Left lobe of liver (tissue), 2 donors: ENCODE measurements at places on chromosomes 6 and 20. TPM values are rescaled to one million over a fixed set of nuclear protein-coding genes. Genes with fewer than 3 reads are reported as not detected.

DNA sequence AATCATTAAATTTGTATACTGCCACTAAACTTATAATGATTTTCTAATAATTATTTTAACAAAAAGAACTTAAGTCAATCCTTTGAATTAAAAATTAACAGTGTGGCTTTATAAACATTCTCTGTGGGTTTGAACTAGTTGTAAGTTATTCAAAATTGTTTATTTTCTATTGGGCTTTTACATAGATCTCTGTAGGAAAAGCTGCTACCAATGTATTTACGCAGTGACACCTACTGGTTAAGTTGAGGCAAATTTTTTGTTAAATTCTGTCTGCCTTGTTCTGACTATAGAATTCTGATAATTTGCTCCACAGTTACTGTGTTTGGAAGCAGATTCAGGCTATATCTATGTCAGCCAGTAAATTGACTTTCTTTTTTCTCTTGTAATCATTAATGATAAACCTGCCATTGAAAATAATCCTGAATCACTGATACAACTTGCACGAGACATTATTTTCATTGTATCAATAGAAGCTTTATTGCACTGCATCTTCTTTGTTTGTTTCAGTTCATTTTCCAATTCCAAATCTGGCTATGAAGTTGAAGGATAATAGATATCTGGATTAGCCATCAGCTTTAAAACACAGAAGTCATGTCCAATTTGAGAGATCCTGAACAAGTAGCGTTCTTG is 66.0 kb upstream of the UTRN start:
- DNase-seq, result no peak

DNA sequence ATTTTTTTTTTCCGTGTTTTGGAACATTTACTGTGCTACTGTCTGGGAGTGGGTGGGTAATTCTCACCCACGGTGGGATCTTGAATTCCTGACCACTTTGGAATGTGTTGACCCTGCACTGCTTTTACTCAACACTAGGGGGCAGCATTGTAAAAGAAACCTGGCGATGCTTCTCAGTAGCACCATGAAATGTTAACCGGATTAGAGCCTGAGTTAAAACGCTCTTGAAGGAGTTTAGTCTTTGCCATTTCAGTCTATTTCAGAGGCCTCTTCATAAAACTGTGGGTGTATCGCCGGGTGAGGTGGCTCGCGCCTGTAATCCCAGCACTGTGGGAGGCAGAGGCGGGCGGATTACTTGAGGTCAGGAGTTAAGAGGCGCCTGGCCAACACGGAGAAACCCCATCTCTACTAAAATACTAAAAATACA is 114.4 kb upstream of the PRND start:
- no peak for DNase-seq

SLC22A16 gene
- total RNA-seq, result not detected

DNA sequence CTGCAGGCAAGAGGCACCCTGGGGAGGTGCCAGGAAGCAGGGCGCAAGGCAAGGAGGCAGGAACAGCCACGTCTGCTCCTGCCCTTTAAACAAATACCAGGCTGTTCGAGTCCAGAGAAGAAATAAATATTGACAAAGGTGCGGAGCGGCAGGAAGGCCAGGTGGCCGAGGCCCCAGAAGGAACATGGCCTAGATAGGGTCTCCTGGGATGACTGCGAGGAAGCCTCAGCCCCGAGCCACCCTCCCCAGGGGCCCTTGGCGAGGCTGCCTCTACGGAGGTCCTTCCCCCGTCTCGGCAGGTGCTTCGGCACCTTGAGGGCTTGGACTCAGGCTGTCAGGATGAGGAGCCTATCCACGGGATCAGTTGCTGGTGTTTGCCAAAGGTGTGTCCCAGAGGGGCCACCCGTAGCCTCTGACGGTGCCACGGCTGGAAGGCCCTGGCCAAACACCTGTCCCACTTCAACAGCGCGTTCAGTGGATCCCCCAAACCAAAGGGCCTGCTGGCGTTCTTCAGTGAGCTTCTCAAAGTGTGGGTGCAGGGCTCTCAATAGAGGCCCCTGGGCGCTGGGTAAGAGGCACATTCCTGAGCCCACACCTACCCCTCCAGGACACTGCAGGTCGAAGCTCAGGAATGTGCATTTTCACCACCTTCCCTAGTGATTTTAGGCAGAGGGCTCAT is 39.8 kb downstream of the SNX5 start:
- no peak for DNase-seq

DNA sequence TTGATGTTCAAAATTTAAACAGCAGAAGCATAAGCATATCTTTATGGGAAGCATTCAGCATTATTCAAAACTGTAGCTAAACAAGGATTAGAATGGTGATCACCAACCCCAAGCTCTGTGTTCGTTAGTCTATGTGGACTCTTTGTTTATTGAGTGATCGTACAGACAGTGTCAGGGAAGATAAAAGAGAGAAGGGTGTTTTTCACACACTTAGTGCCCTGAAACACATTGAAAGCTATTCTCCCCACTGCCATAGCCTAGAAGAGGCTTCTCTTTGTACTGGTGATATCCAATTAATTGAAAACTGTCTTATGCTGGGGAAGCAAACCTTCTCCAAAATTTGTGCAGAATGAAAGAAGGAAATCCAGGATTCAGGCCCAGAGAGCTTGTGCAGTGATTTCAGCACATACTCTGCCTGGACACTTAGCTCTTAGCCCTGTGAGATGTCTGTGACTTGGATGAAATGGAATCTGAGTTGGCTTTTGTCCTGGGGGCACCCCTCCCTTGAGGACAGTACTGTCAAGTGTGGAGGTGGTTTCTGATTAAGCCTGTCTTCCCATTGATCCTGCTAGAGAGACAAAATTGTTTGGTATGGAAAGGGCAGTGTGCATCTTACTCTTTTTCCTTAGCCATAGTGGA is 125.7 kb upstream of the MTHFD1L start:
- no peak for DNase-seq

RAB44 gene
- total RNA-seq, result 0.08 TPM

- DNase-seq, result no peak
Measured at GRCh38 chr6:151196555-151196954, 43.2 kb upstream of the AKAP12 start.

GRCh38 chr6:36556281-36556680 is 9.0 kb upstream of the STK38 start:
- DNase-seq, result peak; percentile 1

DNA sequence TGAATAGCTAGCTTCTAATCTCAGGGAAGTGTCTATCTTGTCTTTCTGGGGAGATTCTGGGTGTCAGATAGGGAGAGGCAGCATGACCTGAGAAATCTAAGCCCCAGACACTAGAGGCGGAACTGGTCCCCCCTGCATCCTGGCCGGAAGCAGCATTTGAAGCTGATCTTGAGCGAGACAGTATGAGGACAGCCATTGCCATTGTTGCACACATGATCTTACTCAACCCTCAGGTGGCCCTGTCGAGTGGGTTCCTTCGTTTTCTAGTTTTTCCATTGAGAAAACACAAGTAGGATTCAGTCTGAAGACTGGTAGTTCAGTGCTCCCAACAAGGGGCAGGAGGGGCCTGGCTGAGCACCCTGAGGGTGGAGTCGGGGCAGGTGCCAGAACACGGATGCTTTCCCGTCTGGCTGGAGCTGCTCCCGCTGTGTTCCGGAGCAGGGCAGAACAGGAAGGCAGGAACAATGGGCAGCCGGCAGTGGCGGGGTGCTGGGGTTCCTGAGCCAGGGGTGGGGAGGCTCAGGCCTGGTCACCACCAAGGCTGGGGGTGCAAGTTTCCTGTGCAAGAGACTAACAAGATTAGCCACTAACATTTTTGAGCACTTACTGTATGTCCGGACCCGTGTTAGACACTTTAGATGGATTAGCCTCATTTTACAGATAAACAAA is 7.9 kb upstream of the SDCBP2 start:
- peak; percentile 84 for DNase-seq

DNA sequence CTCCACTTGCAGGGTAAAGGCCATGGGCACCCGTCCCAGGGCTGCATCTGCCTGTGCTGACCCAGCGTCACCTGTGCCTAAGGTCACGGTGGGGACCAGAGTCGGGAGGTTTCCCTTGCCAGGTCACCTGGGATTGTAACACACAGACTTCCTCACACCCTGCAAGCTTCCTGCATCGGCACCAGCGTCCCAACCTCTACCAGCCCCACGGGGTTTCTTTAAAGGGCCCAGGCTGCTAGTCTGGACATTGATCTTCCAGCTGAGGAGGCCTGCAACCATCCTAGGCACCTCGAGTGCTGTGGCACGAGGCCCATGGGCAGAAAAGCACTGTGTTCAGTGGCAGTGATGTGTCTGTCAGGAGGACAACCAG is 12.6 kb downstream of the ACSS1 start:
- DNase-seq, result peak; percentile 97

SLC35D3 gene
- not detected for total RNA-seq

SPTLC3 gene
- 24.5 TPM for total RNA-seq

DNA sequence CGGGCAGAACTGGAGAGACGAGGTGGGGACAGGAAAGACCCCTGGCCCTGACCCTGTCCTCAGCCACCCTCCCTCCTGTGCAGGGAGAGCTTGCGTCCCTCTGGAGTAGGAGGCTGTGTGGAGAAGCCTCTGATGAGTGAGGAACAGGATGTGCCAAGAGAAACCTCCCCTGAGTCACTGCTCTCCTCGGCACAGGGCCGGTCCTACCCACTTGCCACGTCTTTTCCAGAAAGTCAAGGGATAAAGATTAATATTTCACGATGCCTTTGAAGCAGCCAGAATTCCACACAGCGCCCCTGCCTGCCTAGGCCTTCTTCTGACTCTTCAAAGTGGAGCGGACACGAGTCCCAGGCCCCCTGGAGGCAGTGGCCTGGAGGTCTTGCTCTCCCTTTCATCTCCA is 34.9 kb upstream of the THBS2 start:
- no peak for DNase-seq

ACAT2 gene
- 44.6 TPM for total RNA-seq

GRCh38 chr20:8639112-8639778 is 429.6 kb upstream of the PLCB4 start:
- DNase-seq, result no peak

SSTR4 gene
- not detected for total RNA-seq

- DNase-seq, result no peak
Measured at GRCh38 chr6:34742094-34742493, 15.2 kb upstream of the SNRPC start.

- no peak for DNase-seq
Measured at GRCh38 chr6:86609549-86610388, 327.6 kb upstream of the HTR1E start.

- no peak for DNase-seq
Measured at GRCh38 chr6:132286298-132287019, 114.8 kb downstream of the MOXD1 start.

SLC17A4 gene
- total RNA-seq, result 19.2 TPM

DNA sequence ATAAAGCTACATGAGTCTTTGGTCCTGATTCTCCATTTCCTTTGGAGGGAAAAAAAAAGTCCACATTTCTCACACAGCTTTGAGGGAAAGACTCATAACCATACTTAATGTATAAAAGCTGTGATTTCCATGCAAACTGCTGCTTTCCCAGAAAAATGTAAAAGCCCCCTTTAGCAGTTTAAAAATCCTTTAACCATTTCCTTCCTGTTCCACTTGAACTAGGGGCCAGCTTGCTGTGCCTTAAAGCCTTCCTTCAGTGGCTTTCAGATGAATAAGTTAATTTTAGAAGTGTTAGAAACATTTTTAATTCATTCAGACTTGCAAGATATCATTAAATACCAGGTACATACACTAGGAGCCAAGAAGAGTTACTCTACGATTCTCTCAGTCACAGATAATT is 273.5 kb downstream of the PKHD1 start:
- no peak for DNase-seq

DNA sequence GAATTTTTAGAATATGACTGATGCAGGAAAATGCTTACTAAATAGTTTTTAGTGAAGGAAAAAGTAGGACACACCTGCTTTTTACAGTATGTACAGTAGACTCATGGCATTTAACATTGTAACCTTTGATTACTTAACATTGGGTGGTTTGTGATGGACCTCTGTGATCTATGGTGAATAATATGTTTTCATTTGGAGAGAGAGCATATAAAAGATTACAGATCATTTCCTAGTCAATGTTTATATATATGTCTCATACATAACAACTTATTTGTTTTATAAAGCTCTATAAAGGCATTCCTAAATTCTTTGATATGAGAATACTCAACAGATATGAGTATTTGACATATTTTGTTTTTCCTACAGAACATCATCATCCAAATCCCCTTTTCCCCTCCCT is 129.3 kb upstream of the PDE7B start:
- no peak for DNase-seq

DNA sequence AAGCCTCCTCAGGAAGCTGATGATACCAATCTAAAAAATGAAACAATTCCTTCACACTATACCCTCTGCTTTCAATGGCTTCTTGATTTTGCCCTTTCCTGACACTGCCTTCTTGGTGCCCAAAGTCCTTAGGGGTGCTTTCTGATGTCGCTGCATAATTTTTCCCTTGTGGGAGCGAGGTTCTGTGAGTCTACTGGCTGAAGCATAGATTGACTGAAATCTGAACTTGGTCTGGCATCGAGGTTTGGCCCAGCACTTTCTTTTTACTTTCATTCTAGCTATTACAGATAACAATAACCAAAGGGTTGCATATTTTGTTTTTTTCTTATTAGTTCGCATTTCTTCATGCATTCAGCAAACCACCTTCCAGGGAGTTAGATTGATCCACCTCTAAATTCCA is 65.8 kb downstream of the E2F3 start:
- no peak for DNase-seq

DNA sequence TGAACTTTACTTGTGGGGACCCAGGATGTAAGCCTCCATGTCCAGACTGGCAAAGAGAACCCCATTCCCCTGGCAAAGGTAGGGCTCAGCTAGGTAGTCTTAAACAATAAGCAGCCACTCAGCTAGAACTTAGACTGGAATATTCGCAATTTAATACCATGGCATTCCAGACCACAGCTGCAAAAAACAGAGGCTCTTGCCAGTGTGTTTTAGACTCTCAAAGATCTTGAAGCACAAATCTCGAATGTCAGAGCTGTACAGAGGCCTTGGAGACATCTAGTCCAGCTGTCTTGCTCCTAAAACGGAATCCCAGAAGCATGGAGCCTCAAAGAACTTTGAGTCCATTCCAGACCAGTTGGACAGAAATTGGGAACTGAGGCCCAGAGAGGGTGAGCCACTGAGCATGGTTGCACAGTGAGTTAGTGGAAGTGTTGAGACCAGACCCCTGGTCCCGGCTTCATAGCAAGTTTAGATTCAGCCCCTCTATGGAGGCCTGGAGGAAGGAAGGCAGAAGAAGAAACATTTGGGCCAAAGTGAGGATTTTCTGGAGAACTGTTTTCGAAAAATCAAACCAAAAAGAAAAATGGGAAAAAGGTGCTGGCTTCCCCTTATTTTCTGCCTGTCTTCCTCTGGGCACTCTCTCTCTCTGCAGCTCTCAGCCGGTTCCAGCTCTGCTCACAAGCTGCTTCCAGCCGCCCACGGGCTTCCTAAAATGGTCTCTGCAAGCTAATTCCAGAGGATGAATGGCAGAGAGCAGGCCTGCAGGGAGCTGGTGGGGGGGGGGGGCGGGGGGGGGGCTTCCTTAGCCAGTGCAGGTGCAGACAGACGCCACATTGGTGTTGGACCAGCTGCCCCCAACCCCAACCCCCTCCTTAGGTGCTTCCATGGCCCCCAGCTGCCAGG is 32.4 kb downstream of the AAR2 start:
- DNase-seq, result no peak

GRCh38 chr6:131040866-131041265 is 22.2 kb downstream of the EPB41L2 start:
- DNase-seq, result no peak
